ENCODE measurements at places on chromosomes 5 and 9.

DNA sequence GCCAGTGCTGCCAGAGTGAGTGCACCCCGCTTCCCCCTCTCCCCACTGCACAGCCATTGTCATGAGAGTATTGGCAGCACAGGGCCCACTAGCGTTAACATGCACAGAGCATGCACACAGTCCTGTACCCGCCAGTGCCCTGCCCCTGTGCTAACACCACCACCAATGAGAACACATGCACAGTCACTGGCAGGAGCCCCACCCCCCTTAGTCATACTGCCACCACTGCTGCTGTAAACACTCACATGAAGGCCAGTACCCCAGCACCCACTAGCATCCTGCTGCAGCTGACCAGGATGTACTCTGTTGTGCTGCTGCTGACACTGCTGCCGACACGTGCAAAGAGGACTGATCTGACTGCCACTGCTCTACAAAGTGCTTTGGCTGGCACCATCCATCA lies 19.5 kb upstream of the RANBP6 start:
- no peak for DNase-seq

- DNase-seq: no peak
Observed at GRCh38 chr5:92704590-92704989, 876.4 kb downstream of the NR2F1-AS1 start.

DNA sequence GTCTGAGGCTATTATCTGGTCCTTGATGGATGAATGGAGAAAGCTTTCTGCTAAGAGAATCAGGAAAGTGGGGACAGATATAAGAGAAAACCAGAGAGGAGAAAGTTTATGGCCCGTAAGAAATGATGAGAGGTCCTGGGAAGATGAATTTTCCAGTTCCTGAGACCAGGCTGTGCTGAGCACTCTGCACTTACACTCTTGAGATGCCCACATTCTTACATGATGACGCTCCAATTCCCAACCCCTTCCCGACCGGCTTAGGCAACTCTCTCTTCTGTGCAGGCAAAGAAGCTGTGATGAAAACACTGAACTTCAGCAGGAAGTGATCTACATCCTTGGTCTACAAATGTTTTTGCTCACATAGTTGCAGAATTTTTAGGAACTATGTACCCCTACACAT lies 417.0 kb downstream of the ARHGEF28 start:
- no peak for DNase-seq

DNA sequence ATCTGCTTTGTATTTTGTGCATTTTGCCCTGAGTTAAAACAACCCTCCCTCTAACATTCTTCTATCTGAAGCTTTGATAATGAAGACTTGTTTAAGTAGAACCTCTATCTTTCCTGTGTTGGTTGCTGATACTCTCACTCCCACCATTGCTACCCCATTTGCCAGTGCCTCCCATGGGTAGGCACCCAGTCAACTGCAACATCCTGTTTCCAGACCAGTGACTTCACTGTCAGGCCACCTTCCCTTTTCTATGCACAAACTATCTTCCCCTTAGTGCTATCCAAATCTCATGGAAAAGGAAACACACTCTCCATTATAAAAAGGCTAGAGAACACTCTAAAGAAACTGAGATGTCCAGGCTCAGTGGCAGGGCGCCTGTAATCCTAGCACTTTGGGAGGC lies 5.6 kb upstream of the IARS1 start:
- no peak for DNase-seq

DNA sequence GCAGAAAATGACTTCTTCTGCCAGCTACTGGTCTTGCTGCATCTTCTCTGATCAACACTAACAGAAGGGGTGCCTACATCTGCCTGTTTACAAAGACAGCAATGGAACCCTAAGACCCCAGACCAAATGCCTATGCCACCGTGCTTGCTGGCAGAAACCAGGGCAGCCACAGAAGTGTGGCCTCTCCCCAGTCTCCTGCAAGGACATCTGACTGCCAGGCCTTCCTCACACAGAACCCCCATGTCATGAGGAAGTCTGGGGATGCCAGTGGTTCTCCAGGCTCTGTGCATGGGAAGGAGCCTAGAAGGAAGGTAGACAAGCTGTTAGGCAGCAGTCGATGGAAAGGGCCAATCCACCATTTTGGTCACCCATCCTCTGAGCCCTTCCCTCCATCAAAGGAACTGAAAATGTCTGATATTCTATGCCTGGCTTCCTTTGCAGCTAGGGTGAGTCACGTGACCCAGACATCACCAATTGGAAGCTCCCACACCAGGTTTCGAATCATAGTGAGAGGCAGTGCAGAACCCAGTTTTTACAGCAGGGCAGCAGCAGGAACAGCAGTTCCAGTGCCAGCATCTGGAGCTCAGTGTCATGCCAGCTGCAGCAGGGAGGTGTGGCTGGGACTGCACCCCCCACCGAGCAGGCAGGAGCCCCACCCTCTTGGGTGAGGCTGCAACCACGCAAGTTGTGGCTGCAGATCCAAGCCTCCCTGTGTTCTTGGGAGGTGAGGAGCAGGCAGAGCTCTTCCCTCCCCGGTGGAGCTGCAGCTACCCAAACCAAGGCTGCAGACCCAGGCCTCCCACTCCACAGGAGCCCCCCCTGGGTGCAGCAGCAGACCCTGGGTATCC lies 123.4 kb downstream of the OLFM1 start:
- no peak for DNase-seq

DNA sequence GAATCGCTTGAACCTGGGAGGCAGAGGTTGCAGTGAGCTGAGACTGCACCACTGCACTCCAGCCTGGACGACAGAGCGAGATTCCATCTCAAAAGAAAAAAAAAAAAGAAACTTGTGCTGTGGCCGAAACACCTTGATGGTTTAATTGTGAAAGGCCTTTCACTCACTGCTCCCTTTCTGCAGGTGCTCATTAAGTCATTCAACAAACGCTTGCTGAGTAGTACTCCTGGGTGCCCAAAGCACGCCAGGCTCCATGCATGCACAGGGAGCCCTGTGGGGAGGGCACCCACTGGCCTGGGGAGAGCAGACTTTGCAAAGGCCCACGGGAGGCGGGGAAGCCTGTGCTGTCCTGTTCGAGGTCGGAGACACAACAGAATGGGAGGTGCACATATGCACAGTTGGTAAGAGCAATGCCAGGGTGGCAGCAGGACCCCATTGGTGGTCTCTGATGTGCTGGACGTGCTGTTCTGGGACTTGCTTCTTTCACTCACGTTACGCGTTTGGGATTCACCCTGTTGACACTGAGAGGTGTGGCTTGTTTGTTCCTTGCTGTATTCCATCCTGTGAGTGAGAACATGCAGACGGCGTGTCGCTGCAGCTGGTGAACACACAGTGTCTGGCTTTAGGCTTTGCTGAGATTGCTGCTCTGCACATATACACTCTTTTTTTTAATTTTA lies 3.0 kb upstream of the ENTPD2 start:
- no peak for DNase-seq

DNA sequence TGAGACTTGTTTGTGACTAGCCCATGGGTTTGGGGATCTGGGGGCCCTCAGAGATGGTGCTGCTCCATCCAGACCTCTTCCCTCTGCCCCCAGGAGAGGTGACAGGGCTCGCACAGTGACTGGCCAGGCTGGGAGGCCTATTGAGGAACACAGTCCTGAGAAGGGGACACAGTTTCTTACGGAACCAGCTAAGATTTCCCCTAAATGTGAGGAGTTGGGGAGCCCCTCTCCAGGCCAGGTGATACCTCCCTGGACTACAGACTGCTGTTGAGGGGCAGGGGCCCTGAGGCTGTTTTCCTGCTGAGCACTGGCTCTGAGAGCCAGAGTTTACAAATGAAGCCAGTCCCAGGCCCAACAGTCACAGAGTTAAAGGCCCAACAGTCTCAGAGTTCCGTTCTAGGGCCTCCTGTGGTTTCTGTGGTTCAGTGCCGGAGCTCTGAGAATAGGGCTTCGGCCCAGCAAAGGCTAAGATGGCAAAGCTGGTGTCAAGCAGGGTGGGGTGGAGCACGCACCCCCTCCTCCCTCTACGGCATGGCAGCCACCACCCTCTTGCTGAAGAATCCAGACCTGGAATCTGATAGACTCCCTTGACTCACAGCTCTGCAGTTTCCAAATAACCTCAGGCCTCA lies 1.1 kb upstream of the SEMA4D start:
- DNase-seq: no peak

DNA sequence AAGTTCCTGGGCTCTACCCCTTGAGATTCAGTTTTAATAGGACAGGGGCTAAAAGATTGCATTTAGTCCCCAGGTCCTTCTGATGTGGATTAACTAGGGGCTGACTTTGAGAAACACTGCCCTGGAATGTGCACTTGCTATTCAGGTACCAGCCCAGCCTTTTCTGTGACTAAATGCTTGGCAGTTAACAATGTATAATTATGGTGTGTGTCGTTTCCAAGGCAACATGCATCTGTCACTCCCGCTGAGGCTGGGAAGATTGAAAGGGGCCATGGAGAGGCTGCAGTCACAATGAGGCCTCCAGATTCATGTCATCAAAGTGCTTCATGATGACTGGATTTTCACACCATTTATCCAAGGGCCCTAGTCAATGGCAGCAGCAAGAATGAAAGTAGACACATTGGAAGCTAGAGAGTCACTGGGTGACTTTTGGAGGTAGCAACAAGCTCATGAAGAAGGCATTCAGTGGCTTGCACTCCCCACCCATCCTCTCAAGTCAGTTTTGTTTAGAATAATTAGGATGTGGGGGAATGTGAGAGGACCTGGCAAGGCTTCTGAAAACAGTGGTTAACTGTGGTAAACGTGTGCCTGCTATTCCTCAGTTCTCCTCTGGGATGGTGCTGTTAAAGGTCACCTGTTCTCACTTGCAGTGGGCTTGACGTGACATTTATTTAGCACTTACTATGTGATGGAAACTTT lies 28.3 kb downstream of the RAI14 start:
- DNase-seq: peak; percentile 77

DNA sequence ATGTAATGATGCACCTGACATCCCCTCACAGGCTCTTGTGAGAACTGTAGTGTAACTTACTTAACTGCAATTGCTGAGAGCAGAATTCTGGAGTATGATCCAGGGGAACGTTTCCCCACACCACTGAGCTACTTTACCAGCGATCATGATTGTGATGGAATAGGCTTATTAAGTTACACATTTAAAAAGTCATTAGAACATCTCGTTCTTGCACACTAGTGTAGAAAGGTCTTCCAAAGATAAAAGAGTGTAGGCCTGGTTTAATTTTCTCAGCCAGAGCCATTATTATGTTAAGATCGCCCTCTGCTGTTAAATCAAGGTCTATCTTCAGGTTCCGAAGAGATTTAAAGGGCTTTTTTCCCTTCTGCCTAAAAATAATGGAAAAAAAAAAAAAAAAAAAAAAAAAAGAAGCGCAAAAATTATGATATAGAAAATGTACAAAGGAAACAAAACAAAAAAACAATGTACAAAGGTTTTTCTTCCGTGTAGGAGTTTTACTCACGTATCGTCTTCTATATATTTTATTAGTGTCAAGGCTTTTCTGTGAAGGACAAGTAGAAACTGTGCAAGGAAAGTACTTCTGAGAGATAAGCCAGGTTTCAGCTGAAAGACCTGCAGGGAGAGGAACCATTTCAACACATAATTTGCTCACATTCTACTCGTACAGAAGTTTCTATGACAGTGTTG lies 18.6 kb upstream of the MOB3B start:
- no peak for DNase-seq

- no peak for DNase-seq
Observed at GRCh38 chr5:138874241-138874640, 894 bp downstream of the LRRTM2 start.

GRCh38 chr9:101951598-101951997 lies 213.2 kb upstream of the GRIN3A start:
- no peak for DNase-seq

DNA sequence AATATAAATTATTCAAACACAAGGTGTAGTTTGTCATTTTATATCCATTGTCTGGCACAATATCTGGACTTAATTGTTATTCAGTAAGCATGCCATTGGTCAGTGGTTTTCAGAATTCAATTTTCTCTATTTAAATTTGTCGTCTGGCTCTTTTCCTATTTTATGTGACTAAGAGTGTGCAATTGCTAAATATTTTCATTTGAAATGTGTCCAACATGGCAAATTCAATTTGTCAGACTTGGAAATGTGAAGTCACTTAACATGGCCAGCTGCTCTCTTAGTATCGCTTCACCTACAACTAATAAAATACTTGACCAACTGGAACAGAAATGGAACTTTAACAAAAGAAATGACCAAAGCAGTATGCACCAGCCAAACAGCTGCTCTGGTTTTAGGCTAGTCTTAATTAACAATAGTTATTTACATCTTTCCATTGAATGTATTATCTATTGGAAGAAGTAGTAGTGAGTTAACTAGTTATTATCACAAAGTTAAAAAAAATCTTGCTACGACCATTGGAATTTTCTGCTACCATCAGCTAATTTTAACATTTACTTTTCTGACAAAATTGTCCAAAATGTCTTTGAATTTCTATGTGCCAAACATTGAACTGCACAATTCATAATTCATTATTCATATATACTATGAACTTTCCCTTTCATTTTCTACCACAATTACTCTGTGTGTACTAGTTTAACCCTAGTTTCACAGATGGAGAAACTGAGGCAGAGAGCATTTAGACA lies 720.7 kb upstream of the FAM174A start:
- DNase-seq: no peak

DNA sequence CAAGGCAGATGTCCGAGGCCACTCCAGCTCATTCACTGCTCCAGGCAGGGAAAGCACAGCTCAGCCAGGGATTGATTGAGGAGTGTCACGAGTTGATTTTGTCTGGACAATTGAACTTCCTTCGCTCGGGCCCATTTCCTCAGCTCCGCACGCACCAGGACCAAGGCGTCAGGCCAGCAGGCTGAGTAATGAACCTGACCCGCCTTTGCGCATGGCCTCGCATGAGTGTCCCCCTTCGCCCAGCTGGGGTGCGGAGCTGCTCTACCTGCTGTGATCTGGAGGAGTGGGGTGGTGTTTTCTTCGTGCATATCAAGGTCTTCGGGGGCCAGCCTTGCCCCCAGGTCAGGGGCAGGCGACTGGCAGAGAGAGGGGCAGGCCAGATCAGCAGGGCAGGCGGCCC lies 44.0 kb downstream of the VAV2 start:
- DNase-seq: no peak

DNA sequence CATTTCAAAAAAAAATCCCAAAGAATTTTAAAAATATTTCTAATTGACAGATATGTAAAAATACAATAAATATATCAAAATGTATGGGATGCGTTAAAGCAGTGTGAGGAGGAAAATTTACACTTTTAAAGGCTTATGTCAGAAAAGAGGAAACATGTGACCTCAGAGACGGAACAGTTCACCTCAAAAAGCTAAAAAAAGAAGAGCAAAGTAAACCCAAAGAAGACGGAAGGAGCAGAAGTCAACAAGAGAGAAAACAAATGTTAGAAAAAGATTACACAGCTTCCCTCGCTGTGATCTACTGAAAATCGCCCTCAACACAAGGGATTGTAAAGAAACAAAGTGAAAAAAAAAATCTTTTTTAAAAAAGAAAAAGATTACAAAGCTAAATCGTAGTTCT lies 186.9 kb downstream of the AUH start:
- no peak for DNase-seq

- DNase-seq: no peak
Observed at GRCh38 chr5:155786108-155786507, 540.9 kb upstream of the SGCD start.
